ENCODE measurements at places on chromosomes 3 and 15. TPM values are rescaled to one million over a fixed set of nuclear protein-coding genes. Genes with fewer than 3 reads are reported as not detected.

SETMAR gene
- 17.8 TPM for total RNA-seq

DNA sequence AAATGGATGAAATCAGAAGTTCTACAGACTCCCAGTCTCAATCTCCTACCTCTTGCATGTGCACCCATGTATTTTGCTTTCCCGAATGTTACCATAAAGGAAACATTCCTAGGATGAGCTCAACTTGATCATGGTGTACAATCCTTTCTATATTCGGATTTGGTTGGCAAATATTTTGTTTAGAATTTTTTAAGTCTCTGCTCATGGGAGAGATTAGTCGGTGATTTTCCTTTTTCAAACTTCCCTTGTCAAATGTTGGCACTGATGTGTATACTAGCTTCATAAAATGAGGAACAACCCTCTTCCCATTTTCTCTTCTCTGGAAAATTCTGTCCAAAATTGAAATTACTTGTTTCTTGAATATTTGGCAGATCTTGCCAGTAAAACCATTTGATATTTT lies 317.6 kb upstream of the RASGRP1 start:
- DNase-seq, result no peak

GRCh38 chr3:149971403-149972075 lies 844 bp upstream of the PFN2 start:
- DNase-seq, result no peak

DNA sequence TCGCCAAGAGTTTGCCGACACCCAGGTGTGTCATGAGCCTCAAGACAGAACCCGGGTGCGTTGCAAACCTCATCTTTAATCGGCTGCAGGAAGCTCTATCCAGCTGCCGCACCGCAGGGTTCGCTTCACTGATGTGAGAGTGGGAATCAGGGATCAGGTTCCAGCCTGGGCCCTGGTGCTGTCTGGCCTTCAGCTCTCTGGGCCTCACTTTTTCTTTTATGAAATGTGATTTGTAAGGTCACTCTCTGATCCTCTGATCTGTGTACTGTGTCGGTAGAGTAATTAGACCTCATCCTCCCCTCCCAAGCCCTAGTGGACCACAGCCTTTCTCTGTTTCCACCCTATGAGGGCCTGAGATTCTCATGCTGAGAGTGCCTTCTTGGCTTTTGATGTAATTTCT lies 202.8 kb upstream of the UBE2E1 start:
- no peak for DNase-seq

ARHGAP11A gene
- 7.5 TPM for total RNA-seq

- no peak for DNase-seq
Measured at GRCh38 chr3:100245927-100246326, 14.9 kb upstream of the TBC1D23 start.

GRCh38 chr15:77044228-77045042 lies 26.5 kb downstream of the TSPAN3 start:
- DNase-seq, result no peak

- DNase-seq, result no peak
Measured at GRCh38 chr3:187181454-187182170, 15.7 kb upstream of the RTP1 start.

RARRES1 gene
- total RNA-seq, result 6.9 TPM

- DNase-seq, result no peak
Measured at GRCh38 chr3:64178419-64178818, 46.8 kb downstream of the PRICKLE2 start.

- DNase-seq, result no peak
Measured at GRCh38 chr15:98142572-98142971, 182.1 kb downstream of the ARRDC4 start.

GRCh38 chr3:139676108-139676507 lies 1.7 kb downstream of the NMNAT3 start:
- no peak for DNase-seq

DNA sequence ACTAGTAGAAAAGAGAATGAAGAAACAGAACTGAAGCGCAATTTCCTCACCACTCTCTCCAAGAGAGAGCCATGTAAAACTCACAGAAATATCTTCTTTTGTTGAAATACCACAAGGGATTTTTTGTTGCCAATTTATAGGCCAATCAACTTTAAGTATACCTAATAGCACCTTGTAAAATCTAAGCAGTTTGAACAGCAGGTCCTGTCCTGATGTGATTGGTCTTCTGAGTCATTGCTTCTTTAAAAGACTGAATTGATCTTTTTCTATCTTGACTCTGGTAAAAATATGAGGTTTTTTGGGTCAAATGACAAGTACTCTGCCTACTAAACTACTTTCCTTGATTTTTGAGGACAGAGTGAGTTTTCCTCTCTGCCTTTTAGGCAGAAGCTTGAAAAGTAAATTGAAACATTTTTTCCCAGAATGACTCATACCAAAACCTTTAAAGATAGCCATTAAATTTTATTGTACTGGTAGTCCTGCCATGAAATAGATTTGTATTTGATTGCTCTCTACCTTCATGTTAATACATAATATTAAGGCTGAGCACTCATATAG lies 343.9 kb upstream of the CBLB start:
- no peak for DNase-seq

DNA sequence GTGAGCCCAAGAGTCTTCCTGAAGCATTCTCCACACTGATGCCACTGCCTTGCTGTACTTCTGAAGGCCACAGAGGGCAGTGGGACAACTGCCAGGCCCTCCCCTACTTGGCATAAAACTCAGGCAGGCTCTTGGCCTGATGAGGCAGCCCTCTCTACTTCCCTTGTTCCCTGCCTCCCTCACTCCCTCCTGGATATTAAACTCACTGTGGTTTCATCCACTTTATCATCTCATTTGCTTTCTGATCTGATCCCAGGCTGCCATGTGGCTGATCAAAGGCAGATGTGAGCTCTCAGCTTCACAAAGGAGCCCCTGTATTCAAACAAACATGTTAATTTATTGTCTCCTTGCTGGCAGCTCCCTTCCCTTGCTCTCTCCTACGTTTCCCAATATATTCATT lies 533.5 kb downstream of the IGSF11 start:
- no peak for DNase-seq

CPN2 gene
- total RNA-seq, result not detected
